ENCODE measurements at places on chromosomes 5 and 9.

GRCh38 chr9:125748446-125749099 lies 1.4 kb downstream of the PBX3 start:
- peak; percentile 17 for DNase-seq

DNA sequence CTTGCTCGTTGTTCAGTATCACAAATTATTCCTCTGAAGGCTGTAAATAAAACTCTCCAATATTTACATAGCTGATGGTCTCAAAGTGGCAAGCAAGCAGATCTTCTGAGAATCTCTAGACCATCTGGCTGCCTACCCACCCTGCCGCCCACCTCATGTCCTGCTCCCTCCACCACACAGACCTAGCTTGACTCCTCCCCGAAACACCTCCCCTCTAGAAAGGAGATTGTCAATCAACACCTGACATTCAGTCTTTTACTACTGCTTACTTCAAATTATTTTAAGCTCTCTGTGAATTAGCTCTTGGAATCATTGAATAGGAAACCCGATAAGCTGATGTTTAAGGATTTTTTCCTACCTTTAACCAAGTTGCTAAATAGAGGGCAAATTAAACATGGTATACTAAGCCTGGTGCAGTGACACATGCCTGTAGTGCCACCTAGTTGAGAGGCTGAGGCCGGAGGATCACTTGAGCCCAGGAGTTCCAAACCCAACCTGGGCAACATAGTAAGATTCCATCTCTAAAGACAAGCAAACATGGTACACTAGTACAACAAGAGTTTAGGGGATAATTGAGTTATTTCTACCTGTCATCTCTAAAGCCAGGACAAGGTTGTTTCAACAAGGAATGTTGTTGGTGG lies 10.9 kb upstream of the SOWAHA start:
- DNase-seq, result no peak

DNA sequence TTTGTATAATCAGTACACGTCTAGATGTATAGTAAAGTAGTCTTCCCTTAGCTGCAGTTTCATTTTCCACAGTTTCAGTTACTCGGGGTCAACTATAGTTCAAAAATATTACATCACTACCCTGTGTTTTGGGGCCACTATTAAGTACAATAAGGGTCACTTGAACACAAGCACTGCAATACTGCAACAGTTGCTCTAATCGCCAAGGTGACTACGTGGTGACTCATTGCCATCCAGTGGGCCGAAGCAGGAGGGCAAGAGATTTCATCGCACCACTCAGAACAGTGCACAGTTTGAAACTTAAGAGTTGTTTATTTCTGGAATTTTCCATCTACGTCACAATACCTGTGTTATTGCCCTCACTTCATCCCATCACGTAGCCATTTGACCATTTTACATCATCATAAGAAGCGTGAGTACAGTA lies at the start of gene ARL14EPL:
Gene ARL14EPL, plus strand, starts transcription at position 379 of the 424 bp plus-strand sequence. CDS start 18,994 bp downstream, outside the sequence.
- peak; percentile 81 for DNase-seq

DNA sequence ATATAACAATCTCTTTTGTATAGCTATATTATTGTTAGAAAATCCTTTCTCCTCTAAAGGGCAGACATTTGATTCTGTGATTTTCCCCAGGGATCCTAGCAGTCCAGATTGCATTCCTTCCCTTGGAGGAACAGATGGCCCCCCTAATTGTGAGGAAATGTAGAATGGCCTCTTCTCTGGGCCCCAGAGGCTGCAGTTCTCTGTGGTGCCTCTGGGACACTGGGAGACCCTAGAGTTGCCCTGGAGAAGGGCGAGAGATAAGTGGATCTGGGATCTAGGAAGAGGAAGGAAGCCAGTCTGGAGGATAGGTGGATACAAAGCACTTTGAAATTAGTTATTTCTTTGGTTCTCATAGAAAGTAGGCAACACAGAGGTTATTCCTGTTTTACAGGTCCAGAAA lies 1.9 kb upstream of the HINT2 start:
- no peak for DNase-seq

GRCh38 chr5:40991981-40992559 lies 79.1 kb downstream of the MROH2B start:
- DNase-seq, result no peak

- no peak for DNase-seq
Observed at GRCh38 chr9:121154782-121155181, 46.9 kb downstream of the RAB14 start.

- peak; percentile 89 for DNase-seq
Observed at GRCh38 chr5:154168395-154168794, 22.1 kb upstream of the GALNT10 start.

DNA sequence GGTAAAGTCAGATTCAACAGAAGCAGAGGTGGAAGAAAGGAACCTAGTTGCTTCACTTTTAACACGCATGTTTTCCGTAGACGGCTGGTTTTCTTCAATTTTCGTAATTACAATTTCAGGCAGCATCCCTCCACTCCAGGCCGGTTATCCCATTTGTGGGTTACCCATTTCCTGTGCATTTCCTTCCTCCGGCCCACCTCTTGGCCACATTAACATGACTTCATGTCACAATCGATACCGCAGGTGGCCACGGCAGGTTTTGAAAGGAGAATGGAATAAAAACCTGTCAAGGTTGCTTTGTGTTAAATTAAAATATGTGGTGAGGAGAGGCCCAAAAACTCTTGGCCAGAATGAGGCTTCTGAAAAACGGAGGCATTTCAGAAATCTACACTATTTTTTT lies 130.2 kb downstream of the PCSK5 start:
- peak; percentile 86 for DNase-seq

- no peak for DNase-seq
Observed at GRCh38 chr5:108548684-108549596, 167.0 kb upstream of the FBXL17 start.

DNA sequence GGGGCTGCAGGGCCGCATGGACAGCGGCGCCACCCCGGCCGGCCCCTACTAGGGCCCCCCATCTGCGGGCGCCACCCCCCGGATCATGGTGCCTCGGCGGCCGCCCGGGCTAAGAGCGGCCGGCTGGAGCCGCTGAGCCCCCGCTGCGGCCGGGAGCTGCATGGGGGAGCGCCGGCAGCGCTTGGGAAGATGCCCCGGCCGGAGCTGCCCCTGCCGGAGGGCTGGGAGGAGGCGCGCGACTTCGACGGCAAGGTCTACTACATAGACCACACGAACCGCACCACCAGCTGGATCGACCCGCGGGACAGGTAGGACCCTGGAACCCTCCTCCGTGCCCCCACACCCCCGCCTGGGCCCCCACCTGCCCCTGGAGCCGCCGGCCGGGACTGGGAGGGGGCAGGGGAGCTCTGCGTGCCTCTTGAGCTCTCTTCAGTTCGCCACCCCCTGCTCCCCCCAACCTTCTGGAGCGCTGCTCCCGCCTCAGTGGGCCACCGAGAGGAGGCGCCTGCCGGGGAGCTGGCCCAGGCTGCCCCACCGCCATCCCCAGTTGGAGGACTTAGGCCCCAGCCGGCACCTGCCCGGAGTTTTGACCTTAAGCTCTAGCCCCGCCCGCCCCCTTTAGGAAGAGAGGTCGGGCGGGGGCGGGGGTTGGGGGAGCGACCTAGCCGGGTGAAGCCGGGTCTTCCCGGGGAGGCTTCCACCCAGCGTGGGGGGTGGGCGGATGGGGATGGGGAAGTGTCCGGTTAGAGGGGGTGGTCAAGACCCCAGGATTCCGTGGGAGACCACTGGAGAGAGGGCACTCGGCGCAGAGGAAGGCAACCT lies 730 bp downstream of the WWC1 start:
- DNase-seq, result no peak

- DNase-seq, result no peak
Observed at GRCh38 chr9:91845879-91846278, 104.1 kb downstream of the ROR2 start.

- no peak for DNase-seq
Observed at GRCh38 chr9:124267271-124267807, 9.6 kb downstream of the NEK6 start.

- DNase-seq, result no peak
Observed at GRCh38 chr9:111999319-111999718, 102.7 kb downstream of the UGCG start.

GRCh38 chr5:40406741-40407211 lies 272.9 kb upstream of the PTGER4 start:
- DNase-seq, result peak; percentile 74

DNA sequence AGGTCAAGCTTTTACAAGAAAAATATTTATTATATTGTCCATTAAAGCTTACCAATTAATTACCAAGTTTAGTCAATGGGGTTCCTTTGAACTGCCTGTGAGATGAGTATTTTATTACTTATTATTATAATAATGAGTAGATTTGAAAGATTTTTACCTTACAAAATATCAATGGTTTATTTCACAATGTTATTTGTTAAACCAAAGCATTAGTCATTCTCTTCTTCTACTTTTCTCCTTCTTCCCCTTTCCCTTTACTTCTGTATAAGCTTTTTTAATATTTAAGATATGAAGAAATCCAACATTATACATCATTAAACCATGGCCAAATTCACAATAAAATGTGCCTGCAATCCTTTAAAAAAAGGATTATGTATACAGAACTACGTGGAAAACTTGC lies 369.5 kb downstream of the ARL15 start:
- no peak for DNase-seq

GRCh38 chr9:792331-793260 lies 48.9 kb upstream of the DMRT1 start:
- DNase-seq, result no peak

DNA sequence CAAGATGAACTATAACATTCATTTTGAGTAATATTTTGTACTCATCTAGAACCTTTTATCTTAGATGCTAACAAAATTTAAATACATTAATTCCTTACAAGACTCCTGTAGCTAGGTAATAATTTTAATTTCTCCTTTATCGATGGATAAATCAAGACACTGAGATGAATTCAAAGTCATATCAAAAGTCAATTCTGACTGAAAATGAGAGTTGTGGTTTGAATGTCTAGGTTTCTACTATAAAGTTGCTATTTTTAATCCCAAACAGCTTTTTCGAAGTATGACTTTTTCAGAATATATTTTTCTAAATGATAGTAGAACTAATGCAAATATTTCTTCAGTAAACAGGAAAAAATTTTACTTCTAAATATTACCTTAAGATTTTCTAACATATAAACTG lies 491.7 kb upstream of the FAM174A start:
- no peak for DNase-seq

DNA sequence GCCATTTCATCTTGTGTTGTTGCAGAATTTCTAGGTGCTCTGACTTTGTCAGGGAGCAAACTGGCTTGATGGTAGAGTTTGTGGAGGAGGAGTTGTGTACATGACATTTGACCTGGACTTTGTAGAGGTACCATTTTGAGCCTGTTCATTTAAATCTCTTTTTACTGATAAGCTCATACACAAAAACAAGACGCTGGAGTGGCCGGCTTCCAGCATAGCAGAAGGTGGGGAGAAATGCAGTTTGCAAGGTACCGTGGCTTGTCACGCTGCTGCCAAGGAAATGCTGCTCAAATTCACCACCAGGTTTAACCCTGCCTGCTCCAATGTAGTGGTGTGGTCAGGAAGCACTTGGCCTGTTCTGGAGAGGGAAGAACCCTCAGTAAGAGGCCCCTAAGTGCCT lies 18.9 kb upstream of the IQGAP2 start:
- no peak for DNase-seq

DNA sequence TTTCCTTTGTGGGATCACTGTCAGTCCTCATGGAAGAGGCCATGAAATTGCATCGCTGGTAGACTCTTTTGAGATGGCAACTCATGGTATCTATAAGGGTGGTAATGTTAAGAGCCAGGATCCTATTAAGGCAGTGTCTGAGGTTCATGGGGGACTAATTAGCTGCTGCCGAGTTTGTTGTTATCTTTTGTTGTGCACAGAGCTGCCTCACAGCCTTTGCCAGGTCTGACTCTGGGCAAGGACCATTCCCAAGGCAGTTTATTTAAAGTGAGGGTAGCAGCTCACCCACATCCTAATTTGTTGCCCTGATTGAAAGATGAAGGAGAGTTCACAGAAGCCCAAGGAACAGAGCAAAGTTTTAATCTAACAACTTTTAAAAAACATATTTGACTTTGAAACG lies 7.9 kb downstream of the SMARCA2 start:
- no peak for DNase-seq

DNA sequence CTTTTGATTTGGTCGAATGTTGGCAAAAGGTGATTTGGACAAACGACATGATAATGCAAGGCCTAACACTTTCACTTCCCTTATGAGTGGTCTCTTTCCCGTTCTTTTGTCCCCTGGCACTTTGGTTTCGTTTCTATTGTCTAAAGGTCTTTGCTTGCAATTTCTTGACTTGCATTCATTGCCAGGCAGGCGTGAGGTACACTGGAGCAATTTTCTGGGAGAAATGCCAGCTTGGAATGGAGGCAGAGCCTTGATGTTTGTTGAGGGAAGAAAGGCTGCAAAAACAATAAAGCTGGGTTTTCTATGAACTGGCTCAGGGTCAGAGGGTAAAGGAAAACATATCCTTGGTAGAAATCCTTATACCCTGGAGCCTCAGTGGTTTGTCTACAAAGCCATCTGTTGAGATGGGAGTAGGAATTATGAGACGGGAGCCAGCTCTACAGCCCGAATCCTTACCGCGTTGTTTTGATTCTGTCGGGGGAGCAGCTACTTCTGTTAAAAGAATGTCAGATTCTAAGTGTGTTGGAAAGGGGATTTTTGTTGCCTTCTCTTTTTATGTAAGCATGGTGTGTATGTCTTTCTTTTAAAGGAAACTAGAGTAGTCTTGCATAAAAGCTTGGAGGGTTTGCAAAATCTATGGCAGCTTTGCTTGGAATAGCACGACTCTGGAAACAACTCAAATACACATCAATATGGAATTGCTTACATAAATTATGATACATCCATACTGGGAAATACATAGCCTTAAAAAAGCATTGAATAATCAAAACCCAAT lies 158.9 kb downstream of the RMI1 start:
- peak; percentile 86 for DNase-seq

GRCh38 chr5:84437673-84438315 lies 53.1 kb upstream of the EDIL3 start:
- DNase-seq, result peak; percentile 4

GRCh38 chr5:64301566-64301965 lies 135.9 kb downstream of the RNF180 start:
- no peak for DNase-seq

GRCh38 chr5:83846624-83847350 lies 126.1 kb upstream of the HAPLN1 start:
- DNase-seq, result no peak

DNA sequence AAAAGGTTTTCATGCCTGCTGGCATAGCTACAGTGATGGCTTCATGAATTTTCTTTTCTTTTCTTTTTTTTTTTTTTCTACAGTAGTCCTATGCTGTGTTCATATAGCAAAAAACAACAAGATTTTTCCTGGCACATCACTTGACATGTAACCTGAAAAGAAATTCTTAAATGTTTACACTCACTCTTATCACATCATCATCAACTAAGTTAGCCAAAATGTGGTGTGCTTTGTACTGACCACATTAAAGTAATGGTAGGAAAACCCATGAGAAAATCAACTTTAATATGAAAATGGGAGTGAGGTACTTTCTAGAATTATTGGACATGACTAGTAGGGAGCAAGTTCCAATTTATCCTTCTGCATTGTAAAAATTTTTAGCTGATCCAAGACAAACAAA lies 146.7 kb downstream of the SSBP2 start:
- DNase-seq, result peak; percentile 32

All from muscle of leg (tissue), 16 donors.